ENCODE measurements at places on chromosomes 11 and 22. TPM values are rescaled to one million over a fixed set of nuclear protein-coding genes. Genes with fewer than 3 reads are reported as not detected.

Gene NTM
- total RNA-seq, result 108 TPM

Gene THY1
- total RNA-seq, result 129 TPM

Gene MAJIN
- not detected for total RNA-seq

Gene CARD10
- 22.6 TPM for total RNA-seq

Gene C22orf31
- total RNA-seq, result not detected

Gene SPI1
- total RNA-seq, result not detected

DNA sequence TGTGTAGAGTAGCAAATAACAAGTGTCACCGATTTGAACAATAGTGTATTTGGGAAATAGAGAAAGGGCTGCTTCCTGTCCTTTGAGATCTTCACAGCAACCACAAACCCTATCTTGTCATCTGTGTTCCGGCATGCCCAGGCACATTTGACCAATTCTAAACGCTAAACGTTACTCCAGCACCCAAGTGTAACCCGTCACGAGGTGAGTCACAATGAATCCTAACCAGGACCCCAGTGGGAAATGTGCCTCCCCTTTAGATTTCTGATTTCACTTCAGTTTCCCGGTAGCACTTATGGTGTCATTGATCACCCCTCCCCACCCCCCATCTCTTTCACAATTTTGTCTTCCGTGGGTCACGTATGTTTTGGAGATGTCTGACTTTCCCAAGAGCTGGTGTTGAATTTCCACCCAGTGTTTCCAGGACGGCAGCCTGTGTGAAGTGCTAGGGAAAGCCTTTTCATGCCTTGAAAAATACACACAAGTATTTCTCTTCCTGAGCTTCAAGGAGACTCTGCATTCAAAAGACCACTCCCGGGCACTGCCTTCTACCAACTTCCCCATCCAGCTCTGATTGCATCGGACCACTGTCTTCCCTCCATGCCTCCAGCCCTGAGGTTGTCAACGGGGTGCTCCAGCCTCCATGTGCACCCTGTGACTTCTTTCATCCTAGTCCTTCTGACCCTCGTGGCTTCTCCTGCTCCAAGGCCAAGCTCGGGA, 10.5 kb upstream of the C11orf24 start:
- DNase-seq, result no peak

DNA sequence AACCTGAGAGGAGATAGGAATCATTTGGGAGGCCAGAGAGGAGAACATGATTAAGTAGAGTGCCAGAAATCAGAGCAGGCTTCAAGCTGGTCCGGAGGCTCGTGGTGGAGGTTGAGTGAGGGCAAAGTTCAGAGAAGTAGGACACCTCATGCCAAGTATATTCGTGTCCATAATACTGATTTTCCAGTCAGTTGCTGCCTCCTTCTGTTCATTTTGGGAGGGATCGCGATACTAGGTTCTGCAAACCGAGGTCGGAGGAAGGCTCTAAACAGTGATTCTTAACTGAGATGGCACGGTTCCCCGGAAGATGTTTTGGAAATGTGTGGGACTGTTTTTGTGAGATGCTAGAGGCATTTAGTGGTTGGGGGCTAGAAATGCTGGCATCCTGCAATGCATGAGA, 13.6 kb upstream of the CD3E start:
- DNase-seq, result no peak

GRCh38 chr11:79241205-79241851, 199.5 kb downstream of the TENM4 start:
- no peak for DNase-seq

DNA sequence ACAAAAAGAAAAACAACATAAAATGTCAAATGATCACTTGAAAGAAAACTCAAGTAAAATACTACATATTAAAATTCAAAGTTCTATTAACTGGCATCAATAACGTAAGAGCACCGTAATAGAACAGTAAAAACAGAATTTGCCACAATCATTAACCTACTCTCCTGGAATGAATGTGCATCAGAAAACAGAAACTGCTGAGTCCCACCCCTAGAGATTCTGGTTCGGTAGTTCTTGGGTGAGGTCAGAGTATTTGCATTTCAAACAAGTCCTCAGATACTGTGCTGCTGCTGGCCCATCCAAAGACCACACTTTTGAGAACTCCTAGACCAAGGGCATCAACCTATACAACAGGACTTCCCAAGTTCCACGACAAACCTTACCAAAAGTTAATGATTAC, 23.5 kb downstream of the PITPNB start:
- no peak for DNase-seq

DNA sequence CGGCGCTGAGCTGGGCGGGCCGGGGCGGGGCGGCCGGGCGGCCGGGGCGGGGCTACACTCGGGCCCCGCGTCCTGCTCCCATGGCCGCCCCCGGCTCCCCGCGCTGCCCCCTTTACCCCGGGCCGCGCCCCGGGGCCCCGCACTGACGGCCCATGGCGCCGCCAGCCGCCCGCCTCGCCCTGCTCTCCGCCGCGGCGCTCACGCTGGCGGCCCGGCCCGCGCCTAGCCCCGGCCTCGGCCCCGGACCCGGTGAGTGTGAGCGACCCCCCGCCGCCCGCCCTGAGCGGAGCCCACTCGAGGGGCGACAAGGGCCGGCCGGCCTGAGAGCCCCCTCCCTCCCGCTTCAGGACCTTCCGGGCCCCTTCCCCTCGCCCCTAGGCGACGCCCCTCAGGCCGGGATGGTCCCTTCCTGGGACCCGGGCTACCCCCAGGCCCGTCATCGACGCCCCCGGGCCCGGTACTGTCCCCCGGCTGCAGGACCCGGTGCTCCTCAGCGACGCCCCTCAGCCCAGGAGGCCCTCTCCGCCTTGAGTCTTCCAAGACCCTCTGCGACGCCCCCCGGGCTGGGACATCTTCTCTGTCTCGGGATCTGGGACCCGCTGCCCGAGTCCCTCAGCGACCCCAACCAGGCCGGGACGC, at the start of gene KREMEN1:
KREMEN1 (plus strand) TSS at position 57 of the 639 bp plus-strand sequence; CDS start at position 153, 96 bp downstream.
- no peak for DNase-seq

DNA sequence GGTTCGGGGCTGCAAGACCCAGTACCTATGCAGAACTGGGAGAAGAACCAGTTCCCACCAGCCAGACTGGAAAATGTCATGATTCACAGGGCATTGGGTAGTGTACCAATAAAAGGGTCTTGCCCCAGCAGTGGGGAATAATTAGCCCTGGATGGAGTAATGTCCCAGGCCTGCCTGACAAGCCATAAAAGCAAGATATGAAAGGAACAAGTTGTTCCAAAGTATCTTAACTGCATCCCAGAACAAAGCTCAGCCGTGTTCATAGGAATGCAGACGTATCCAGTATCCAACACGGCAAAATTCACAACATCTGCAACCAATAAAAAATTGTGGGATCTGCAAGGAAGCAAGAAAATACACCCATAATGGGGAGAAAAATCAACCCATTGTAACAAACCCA, 47.9 kb downstream of the ASCL2 start:
- no peak for DNase-seq

Measured in astrocyte (in vitro differentiated cells and primary cell).